Pulmonary artery endothelial cell (primary cell): ENCODE measurements at places on chromosomes 7 and 10. TPM values are rescaled to one million over a fixed set of nuclear protein-coding genes. Genes with fewer than 3 reads are reported as not detected.

Gene VDAC2
- 144 and 171 TPM in 2 replicates for total RNA-seq

DNA sequence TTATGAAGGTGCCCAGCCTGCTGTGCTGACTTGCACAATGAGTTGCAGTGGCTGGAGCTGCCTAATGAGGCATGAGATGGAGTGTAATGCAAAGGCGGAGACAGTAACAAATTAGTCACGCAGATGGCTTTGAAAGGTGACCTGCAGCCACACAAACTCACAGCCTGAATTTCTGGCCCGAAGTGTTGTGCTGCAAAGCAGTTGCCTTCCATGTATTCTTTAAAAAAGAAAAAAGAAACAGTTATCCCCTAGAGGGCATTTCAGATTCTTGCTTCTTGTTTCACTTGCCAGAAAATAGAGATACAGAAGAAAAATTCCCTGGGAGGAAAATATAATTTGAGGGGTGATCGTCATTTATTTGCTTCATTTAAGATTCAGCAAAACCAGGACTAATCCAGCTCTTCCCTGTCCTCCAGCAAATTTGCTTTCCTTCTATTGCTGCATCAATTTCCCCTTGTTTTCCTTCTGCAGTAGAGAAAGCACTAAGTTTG, 239.9 kb downstream of the ADRA2A start:
- no peak for DNase-seq

DNA sequence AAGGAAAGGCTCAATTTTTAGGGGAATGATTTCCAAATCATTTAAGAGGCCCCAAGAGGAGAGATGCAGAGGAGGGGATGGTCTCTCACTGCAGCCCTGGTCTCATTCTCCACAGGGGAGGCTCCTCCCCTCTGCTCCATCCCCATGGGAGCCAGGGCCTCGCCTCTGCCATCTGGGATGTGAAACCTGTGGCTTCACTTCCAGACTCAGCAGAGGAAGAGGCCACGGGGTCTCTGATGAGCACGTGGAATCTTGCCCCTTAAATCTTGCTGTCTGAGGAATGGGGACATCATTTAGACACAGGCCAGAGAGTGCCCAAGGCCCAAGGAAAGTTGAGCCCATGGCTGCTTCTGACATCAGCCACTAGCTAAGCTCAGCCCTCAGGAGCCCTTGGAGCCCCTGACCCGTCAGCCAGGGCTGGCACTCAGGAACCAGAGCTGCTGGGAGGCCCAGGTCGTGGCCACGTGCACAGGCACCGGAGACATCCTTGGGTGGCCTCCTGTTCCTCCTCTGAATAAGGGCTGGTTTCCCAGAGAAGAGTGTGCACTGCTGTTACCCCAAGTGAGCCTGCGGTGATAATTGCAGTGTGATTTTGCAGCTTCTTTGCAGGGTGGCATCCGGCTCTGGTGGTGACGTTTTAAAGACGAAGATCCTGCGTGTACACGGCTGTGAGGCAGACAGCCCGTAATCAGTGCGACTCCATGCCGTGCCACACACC, 50.5 kb downstream of the VIPR2 start:
- DNase-seq = no peak

DNA sequence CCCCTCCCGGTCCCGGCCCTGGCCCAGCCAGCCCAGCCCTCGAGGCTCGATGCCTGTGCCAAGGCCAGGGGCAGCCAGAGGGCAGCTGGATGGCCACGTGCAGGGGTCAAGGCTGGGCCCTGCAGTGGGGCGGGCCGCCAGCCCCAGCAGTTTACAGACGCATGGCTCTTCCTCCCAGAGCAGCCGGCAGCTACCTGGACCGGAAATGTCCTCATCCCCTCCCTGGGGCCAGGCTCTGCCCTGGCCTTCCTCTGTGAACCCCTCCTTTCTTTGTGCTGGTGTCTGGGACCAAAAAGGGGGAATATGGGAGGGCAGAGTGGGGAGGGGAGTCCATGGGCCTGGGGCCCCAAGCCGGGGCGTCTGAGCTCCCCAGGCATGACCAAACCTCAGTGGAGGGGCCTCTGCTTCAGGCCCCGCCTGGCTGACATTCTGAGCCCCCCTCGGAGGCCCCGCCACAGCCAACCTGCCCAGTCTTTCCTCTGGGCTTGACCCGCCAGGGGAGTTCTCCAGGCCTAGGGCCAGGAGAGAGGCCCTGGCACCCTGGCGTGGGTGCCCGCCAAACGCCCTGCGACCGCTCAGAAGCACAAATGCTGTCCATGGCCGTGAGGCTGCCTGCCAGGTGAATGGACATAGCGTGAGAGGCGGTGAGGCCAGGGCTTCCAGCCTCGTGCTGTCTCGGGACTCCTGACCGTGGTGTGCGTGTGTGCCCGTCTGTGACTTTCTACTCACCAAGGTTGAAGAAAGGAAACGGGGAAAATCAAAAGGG, 24.7 kb upstream of the AMZ1 start:
- no peak for DNase-seq

- DNase-seq = no peak
Observed at GRCh38 chr10:30036341-30036740, 23.0 kb downstream of the JCAD start.
